Activated naive CD4-positive, alpha-beta T cell treated with Interleukin-2 at 50 U/mL for 16 hours (primary cell): ENCODE measurements at places on chromosomes 13 and 19.

GRCh38 chr13:108958013-108958376 lies 328.6 kb downstream of the MYO16 start:
- no peak for DNase-seq

DNA sequence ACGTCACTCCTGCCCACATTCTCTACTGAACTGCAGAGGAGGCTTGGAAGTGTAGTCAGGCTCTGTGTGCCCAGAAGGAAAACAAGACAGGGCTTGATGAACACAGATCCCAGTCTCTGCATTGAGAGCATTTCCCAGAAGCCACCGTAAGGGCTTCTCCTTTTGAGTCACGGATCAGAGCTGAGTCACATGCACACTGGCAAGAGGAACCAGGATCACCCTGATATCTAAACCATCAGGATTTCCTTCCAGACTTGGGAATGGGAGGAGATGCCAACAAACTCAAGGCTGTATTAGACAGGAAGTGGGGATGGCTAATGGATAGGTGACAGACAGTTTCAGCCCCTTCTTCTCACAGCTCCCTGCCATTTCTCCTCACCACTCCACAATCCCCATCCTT lies 17.7 kb upstream of the FBXO17 start:
- no peak for DNase-seq

DNA sequence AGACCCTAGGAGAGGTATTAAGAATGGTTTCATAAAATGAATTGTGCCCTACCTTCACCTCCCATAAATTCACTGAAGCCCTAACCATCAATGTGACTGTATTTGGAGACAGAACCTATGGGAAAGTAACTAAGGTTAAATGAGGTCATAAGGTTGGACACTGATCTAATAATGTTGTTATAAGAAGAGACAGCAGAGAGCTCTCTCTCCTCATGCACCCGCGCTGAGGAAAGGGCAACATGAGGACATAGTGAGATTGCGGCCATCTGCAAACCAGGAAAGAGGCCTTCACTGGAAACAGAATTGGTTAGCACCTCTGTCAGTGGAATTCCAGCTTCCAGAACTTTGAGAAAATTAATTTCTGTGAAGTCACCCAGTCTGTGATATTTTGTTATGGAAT lies 1396.1 kb upstream of the MIR17HG start:
- DNase-seq = no peak

GRCh38 chr13:30360586-30360985 lies 53.2 kb upstream of the KATNAL1 start:
- no peak for DNase-seq

DNA sequence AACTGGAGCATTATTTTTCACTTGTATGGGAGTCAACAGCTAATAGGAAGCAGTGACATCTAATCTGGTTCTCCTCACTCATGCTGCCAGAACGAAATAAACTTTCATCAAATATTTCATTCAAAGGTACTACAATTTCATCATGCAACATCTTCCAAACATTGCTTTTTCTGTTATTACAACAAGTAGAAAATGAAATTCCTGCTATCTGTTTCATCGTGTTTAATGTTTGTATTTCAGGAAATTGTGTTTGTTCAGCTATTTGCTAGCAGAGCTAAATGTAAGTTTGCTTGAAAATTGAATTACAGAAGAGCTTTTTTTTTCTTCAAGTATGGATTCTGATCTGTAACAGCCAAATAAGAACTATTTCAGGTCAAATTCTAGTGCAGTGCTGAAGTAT lies 90.1 kb downstream of the SLITRK6 start:
- no peak for DNase-seq

DNA sequence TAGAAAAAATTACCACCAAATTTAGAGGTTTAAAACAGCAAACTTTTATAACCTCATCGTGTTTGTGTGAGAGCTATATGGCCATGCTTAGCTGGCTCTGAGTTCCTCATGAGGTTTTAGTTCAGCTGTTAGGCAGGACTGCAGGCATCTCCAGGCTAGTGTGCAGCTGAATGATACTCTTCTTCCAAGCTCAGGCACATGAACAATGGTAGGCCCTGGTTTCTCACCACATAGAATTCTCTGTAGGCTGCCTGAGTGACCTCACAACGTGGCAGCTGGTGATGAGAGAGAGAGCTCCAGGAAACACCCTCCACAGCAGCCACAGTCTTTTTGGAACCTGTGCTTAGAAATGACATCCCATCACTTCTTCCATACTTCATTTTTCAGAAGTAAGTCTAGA lies 540.6 kb upstream of the MIR17HG start:
- no peak for DNase-seq

GRCh38 chr13:40981361-40981760 lies 37.8 kb downstream of the ELF1 start:
- DNase-seq = no peak

DNA sequence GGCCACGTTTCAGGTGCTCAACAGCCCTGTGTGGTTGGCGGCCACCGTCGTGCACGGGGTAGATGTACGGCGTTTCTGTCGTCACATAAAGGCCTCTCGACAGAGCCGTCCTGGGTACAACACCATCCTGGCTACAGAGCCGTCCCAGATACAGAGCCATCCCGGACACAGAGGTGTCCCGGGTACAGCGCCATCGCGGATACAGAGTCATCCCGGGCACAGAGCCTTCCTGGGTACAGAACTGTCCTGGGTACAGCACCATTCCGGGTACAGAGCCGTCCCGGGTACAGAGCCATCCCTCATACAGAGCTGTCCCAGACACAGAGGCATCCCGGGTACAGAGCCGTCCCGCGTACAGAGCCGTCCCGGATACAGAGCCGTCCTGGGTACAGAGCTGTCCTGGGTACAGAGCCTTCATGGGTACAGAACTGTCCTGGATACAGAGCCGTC lies 222.7 kb upstream of the SOX1 start:
- no peak for DNase-seq

DNA sequence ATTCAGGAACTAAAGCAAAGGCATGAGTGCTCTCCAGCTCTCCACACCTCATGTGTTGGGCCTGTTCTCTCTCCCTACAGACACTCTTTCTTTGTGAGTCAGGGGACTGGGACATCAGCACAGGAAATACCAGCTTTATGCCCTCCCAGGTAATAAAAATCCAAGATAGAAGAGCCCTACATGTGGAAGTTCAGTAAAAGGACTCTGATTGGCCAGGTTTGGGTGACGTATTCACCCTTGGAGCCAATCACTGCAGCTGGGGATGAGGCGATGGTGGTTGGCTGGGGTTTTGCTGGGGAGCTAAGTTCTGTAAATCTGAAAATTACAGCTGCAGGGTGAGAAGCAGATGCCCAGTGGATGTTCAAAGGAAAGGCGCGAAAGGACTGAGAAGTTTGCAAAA lies 32.5 kb downstream of the CCDC70 start:
- no peak for DNase-seq

DNA sequence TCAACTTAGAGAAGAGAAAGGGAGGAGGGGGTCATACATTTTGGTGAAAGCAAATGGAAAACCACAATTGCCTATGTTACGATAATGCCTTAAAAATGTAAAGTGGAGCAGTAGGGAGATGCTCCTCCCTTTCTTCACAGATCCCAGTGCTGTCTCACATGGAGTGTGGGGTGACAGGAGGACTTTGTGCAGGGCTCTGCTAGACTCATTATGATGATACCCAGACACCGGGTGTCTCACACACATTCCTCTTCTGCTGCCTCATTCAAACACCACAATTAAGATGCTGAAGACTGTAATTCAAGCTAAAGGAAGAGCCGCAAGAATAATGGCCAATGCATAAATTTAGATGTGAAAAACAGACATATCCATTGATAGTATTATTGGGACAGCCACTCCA lies 150.6 kb downstream of the LHFPL6 start:
- DNase-seq = no peak

DNA sequence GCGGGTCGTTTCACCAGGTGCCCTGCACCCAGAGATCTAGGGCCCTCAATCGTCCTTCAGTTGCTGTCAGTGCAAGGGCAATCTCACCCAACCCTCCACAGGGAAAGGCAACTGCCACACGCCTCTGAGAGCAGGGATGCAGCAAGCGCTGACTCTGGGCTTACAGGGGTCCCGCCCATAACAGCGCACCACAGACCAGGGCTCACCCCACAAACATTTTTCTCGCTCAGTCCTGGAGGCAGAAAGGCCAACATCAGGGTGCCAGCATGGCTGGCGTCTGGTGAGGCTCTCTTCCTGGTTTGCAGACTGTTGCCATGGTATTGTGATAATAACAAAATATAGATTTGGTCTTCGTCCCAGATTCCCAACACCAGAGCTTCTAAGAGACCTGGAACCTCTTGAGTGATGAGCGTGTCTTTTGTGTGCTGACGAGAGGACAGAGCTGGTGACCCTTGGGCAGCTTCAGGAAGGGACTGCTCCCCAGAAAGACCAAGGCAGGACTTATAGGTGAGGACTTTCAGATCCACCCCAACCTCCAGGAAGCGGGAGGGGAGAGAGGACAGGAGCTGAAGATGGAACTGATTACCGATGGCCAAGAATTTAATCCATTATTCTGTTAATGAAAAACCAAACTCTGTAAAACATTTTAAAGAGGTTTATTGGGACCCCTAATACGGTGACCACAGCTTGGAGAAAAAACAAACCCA lies 51.3 kb downstream of the C13orf46 start:
- DNase-seq = no peak
